ENCODE measurements at places on chromosomes 4 and X.

DNA sequence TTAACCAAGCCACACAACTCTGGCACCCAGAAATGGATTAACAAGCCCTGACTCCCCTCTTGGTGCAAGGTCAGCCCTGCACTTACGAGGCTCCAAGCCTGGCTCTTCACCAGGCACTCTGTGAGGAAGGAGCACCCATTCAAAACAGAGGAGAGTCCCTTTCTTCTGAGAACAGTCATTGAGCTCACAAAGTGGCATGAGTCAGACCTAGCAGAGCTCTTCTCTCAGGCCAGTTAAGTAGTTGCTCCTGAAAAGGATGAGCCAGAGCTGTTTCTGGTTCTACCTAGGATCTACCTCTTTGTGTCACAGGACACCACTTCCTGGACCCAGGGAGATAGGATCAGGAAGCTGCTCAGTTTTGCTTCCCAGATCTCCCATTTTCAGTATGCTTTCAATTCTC is 48.2 kb downstream of the EVC2 start:
- no peak for DNase-seq

- DNase-seq = no peak
These were observed 117.1 kb upstream of the AP1S2 start for GRCh38 chrX:15971696-15972095.

DNA sequence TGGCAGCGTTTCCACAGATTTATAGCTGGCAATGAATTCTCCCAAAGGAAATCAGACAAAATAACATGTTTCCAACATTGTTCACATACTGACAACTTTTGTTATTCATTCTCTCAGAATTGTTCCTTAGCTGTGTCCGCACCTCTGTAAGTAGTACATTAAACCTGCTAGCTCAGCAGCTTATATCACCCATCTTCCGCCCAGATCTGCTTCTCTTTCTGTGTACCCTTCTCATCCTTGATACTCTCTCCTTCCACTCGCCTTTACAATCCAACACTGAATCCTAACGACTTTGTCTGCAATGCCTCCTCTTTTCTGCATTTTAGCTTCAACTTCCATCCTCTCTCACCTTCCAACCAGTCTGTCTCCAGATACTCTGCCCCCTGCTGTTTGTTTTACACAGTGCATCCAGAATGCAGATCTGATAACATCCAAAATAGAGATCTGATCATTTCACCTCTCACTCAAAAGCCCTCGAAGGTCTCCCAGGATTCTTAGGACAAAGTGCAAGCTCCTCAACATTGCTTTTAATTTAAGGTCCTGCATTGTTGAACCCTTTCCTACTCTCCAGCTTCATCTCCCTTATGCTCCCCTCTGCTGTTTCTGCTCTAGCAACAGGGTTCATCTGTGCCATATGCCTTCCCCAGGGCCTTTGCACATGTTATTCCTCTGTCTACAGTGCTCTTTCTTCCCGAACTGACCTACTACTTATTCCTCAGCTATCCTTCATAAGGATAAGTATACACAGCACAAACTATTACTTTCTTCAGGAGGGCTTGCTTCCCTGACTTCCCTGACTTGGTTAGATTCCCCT is 67.3 kb upstream of the VBP1 start:
- DNase-seq = no peak

DNA sequence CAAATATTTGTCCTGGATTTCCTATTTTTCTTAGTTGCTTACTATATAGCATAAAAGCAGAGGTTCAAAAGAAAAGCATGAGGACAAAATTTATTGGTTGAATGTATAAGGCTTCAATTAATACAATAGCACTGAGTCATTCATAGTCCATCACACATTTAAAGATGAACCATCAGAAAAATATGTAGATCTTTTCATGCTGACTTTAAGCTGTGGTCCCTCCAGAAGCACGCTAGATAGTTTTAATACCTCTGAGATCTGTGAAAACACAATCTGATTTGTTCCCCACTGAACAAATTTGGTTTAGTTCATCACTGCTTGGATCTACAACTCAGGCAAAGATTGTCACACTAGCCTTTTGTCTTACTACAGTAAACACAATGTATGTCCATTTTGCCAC is 377.2 kb upstream of the ANXA10 start:
- no peak for DNase-seq

GRCh38 chrX:9566150-9566621 is 101.3 kb downstream of the TBL1X start:
- no peak for DNase-seq

DNA sequence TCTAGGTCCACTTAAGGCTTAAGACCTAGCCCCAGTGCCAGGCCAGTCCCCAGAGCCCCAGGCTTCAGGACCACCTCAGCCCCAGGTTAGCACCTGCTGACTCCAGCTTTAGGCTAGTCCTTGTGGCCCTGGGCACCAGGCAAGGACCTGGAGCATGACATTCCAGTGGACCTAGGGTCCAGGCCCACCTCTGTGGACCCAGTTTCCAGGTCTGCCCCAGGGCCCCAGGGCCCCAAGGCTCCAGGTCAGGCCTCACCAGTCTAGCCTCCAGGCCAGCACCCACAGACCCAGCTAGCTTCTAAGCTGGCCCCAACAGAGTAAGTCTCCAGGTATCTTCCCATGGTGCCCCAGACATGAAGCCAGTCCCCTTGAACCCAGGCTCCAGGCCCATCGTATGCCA is 97.5 kb downstream of the QRFPR start:
- DNase-seq = no peak

All from inflammatory macrophage treated with lipopolysaccharide for 1 hour (primary cell).